NB4 (cell line): ENCODE measurements at places on chromosomes 3 and 15.

DNA sequence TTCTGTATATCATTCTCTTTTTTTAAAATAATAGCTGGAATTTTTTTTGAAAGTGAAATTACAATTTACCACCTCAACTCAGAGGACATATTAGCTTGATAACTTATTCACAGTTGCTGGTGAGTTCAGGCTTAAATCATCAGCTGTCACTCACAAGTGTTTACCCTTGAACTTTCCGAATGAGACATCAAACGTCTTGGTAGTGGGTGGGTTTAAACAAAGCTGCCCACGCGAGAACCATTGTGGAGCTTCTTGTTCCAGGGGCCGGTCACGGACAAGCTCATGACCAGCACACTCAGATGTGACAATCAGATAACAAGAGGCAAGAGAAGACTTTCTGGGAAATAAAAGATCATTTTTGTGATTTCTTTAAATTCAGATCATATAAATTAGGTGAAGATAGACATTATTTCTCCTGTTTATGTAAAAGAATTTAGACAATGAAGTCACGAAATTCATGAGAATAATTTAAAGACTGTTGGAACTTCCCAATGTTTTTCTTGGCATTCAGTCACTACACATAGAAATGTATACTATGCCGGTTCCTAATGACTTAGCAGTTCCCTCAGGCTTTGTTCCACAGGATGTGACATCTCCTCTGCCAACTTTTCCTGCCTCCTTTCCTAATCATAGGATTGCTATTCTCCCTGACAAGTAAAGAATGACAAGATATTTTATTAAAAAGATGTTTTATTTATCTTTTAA, 29.3 kb downstream of the BTD start:
- no peak for DNase-seq

GRCh38 chr15:68666812-68667450, 88.1 kb downstream of the CORO2B start:
- DNase-seq = no peak

- DNase-seq = no peak
These were observed 162.5 kb downstream of the FNDC3B start for GRCh38 chr3:172201870-172202236.

GRCh38 chr3:124847051-124847450, 40.1 kb downstream of the ITGB5 start:
- no peak for DNase-seq

- DNase-seq = peak; percentile 89
These were observed 4.6 kb downstream of the CCPG1 start for GRCh38 chr15:55403531-55403930.

GRCh38 chr15:39713846-39714245, 68.8 kb downstream of the FSIP1 start:
- no peak for DNase-seq

DNA sequence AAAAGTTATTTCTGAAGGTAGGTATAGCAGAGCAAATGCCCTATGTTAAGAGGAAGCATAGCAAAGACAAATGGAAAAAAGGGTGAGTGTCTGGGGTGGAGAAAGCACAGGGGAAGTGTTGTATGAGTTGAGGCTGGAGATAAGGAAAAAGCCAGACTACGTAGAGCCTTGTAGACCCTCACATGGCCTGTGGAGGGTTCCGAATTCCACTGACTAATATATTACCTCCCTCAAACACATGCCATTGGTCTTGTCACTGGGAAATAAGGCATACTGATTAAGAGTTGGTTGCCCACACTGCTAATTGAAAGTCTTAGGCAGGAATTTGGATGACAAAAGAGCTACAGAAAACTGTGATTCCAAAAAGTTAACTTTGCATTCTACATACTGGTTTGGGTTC, 65.2 kb downstream of the TRAT1 start:
- no peak for DNase-seq

DNA sequence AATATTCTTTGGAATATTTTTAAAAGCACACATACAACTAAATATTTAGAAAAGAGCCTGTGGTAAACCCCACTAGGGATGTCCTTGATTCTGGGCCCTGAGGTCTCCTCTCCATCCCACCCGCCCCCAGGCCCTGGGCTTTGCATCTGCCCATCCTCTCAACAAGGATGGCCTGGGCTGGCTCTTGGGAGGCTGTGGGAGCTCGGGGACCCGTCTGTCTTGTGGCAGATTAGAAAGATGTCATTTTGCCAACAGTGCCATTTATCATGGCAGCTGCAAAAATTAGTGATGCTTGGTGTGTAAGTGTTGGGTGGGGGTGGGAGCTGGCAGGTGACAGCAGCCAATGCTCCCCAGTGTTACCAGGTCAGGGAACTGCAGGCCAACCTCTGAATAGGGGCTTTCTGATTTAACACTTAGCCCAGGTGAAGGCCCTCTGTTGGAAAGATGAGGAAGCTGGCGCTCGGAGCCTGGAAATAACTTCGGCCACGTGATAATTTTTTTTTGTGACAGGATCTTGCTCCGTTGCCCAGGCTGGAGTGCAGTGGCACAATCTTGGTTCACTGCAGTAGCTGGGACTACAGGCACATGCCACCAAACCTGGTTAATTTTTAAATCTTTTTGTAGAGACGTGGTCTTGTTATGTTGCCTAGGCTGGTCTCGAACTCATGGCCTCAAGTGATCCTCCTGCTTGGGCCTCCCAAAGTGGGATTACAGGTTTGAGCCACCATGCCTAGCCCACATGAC, 16.9 kb upstream of the CSPG4 start:
- DNase-seq = no peak

DNA sequence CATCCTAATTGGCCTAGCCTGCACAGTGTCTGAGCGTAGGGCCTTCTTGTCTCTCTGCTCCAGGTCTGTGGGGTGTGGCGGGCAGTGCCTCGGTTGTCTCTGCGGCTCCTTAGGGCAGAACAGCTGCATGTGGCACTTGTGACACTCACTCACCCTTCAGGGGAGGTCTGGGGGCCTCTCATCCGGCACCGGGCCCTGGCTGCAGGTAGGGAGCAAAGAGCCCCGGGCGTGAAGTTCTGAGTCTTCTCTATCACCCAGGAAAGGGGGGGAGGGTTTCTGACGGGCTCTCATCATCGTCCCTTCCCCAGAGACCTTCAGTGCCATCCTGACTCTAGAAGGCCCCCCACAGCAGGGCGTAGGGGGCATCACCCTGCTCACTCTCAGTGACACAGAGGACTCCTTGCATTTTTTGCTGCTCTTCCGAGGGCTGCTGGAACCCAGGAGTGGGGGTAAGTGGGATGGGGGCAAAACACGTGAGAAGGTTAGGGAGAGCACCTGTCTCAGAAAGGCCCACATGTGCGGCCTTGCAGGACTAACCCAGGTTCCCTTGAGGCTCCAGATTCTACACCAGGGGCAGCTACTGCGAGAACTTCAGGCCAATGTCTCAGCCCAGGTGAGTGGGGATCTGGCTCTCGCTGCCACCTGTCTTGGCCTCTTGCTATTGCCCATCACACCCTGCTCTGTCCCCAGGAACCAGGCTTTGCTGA, 2.6 kb downstream of the CHRD start:
- DNase-seq = no peak

GRCh38 chr3:197031315-197032285, 2.0 kb upstream of the MELTF start:
- peak; percentile 97 for DNase-seq

DNA sequence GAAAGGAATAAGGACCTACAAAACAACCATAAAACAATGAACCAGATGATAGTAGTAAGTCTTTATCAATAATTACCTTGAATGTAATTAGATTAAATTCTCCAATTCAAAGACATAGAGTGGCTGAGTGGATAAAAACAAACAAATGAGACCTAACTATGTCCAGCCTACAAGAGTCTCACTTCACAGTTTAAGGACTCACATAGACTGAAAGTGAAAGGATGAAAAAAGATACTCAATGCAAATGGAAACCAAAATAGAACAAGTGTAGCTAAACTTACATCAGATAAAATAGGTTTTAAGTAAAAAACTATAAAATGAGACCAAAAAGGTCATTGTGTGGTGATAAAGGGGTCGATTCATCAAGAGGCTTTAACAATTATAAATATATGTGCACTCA, 21.9 kb upstream of the NR1I2 start:
- no peak for DNase-seq

DNA sequence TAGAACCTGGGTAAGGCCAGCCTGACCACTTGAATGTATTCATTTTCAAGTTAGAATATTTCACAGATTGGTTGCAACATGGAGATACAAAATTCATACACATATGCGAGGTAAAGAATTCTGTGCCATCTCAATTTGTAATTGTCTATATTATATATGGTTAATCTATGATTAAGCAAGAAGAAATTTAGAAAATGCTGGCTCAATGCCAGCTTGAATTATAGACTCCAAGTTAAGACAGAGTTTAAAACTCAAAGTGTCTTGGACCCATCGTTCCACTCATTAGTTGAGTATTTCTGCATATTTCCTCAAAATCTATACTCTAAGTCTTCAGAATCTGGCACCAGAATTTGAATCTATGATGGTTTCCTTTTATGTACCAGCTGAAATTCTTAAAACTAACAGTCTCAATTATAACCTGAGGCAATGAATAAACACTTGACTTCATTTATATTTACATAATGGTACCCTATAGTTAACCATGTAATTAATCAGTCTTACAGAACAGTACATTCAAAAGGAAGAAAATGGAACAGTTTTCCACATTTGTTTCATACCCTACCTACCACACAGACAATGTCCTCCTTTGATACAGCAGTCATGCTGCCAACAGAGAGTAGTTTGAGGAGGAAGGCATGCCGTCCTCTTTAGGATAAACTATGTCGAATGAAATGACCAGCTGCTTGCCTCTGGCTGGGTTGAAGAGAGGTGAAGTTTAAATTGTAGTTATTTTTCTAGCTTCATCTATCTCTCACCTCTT, 95.7 kb downstream of the CD47 start:
- no peak for DNase-seq

GRCh38 chr15:57865294-57865693, 158.8 kb downstream of the POLR2M start:
- DNase-seq = peak; percentile 2

GRCh38 chr3:100868096-100868495, 125.1 kb downstream of the ABI3BP start:
- no peak for DNase-seq

DNA sequence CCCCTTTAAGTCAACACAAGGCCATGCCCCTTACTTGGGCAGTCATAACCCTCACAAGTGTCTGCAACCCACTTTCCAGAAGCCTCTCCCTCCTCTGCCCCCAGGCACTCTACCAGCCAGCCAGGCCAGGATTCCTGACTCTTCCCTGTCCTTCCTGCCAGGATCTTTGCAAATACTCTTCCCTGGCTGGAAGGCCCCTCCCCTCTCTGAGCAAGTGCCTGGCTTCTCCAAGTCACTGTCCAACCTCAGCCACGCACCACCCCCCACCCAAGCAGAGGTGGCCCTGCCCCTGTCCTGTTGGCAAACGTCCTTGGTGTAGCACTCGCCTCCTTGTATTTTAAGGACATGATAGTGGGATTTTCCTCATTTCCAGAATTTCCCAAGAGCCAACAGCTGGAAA, 54.7 kb upstream of the USP3 start:
- no peak for DNase-seq

GRCh38 chr3:12180631-12181030, 21.9 kb upstream of the TIMP4 start:
- DNase-seq = no peak

- no peak for DNase-seq
These were observed 13.4 kb downstream of the TAMM41 start for GRCh38 chr3:11832981-11833905.

GRCh38 chr15:76114561-76114960, 54.8 kb downstream of the TMEM266 start:
- DNase-seq = no peak

GRCh38 chr3:129005526-129006303, 4.6 kb downstream of the EFCC1 start:
- DNase-seq = peak; percentile 42

DNA sequence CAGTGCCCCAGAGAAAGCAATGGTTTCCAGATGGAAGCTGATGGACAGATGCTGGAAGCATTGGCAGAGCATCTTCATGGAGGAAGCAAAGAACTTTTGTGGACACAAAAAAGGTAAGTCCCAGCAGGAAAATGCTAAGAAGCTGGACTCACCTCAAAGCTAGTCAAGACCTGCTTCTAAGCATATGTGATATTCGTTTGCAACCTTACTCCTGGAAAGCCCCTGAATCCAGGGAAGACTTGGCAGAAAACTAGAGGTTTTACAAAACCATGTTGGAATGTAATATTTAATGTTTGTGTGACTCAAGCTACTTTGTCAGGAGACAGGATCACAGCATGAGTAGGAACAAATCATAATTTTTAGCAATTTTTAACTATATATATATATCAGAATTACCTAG, 288.2 kb downstream of the BCHE start:
- no peak for DNase-seq

- DNase-seq = peak; percentile 73
These were observed 29.9 kb upstream of the ST3GAL6 start for GRCh38 chr3:98733053-98733811.

DNA sequence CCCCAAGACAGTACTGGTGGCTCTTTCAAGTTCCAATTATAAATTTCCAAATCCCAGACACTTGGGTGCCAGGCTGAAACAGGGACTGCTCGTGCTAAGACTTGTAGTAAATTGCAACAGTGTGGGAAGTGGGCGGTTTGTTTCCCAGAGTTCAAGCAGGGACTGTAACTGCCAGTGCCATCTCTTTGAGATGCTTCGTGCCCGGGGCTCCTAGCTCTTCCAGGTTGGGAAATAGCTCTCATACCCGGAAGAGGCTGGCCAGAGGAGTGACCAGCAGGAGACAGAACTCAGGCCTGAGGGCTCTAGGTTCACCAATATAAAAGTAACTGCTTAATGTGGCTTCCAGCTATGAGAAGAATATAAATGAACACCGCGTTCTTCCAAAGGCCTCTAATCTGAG, 54.0 kb upstream of the NEO1 start:
- DNase-seq = no peak

- DNase-seq = no peak
These were observed 42.4 kb upstream of the LCTL start for GRCh38 chr15:66608159-66608558.

GRCh38 chr15:82298520-82298919, 35.9 kb downstream of the SAXO2 start:
- no peak for DNase-seq

GRCh38 chr15:91853511-91853947, at the start of gene SLCO3A1:
Gene SLCO3A1, plus strand, starts transcription at chr15:91853708.
- peak; percentile 82 for DNase-seq

DNA sequence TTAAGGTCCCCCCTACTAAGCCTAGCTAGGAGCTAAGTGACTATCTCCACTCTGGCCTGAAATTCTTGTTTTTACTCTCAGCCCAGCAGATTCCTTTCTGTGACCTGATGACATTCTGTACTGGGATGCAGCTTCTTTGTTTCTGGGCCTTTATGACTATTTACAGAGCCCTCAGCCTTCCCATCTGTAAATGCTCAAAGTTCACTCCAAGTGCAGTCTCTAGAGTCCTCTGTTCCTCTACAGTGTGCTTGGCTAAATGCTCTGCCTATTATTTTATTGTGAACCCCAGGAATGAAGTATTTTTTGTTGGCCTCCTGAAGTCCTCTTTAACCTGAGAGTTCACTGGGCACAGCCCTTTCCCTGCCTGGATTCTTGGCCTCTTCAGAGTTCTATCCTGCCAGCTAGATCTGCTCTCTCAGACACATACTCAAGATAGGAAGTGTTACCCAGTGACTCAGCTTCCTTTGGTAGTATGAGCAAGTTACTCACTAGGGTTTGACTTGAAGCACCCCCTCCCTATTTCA, 278.1 kb upstream of the P2RY1 start:
- DNase-seq = peak; percentile 35

GRCh38 chr3:54165865-54166264, 43.5 kb downstream of the CACNA2D3 start:
- DNase-seq = no peak
